Activated CD4-positive, alpha-beta T cell treated with anti-CD3 and anti-CD28 coated beads, Interleukin-2, amount 50 U/mL, for 24 hours (primary cell): ENCODE measurements at places on chromosomes 1 and 21.

DNA sequence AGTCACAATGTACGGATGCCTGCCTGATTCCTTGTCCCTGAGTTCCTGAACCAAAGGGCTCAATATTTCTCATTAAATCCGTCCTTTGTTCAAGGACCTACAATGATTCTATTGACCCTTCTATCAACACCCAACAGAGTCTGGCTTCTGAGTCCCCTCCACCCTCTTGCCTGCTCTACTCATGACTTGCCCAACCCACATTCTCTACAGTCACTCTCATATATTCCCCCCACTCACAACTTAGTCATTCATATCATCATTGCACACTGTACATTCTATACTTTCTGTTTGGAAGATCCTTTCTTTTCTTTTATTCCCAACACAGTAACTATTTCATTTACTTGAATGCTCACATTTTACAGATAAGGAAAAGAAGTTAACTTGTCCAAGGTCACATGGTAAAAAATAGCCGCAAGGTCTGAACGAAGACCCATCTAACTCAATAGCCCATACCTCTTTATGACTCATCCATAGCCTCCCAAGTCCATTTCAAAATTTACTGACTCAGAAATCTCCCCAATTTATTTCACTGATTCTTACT lies 3.6 kb downstream of the OTUD7B start:
- DNase-seq, result no peak

GRCh38 chr1:17375651-17376050 lies 3.7 kb downstream of the PADI6 start:
- no peak for DNase-seq

GRCh38 chr1:9985001-9985400 lies 12.0 kb upstream of the RBP7 start:
- DNase-seq, result no peak

DNA sequence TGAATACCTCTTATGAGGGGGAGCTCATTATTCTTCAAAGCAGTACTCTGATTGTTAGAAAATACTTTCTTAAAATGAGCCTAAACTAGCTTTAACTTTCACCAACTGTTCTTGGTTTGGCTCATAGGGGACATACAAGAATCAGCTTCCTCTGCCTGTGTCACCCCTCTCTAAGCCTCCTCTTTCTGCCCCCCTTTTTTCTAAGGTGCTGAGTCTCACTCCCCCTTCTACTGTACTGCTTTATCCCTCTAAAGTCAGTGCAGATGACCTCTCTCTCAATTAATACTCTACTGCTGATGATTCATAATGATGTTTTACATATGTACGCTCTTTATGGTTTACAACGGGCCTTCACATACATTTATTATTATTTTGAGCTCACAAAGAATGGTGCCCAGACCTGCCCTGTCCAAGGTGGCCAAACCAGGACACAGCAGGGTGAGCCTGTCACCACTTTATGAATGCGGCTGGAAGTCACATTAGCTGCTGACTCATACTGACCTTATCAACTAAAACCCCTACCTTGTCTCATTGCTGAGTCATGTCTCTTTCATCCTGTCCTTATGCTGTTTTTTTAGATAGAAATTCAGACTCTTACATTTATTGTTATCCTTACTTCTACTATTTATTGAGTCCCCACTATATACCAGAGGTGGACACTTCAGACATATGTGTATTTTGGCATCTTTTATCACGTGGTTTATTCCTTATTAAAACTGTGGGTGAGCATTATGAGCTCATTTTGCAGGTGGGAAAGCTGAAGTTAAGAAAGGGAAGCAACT lies 126.9 kb downstream of the RNF220 start:
- DNase-seq, result no peak

GRCh38 chr21:41406340-41406739 lies 19.7 kb upstream of the MX1 start:
- DNase-seq, result no peak

GRCh38 chr1:206080026-206080820 lies 27.2 kb downstream of the RHEX start:
- no peak for DNase-seq

- DNase-seq, result no peak
Measured at GRCh38 chr1:33762962-33763361, 100.9 kb upstream of the HMGB4 start.

DNA sequence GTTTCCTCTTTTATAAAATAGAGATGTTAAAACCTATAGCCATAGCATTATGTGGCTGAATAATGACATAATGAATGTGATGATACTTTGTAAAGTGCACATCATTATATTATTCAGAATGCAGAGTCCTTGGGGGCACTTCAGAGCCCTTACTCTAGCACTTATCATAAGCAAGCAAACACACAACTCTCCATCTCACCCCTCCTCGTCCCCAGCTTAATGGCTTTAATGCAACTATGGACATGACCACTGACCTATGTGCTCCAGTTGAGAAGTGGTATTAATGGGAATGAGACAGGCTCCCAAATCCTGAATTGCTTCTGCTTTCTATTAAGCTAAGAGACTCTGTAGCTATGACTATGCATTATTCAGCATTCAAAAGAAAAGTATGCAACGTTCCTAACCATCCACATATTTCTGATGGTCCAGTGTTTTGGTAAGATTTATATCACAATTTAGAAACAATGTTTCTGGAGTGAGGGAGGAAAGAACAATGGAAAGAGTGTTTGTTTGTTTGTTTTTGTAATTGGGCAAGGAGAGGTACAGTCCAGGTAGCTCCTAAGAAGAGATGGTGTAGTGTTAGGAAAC lies 194.0 kb upstream of the PLXNA2 start:
- no peak for DNase-seq

DNA sequence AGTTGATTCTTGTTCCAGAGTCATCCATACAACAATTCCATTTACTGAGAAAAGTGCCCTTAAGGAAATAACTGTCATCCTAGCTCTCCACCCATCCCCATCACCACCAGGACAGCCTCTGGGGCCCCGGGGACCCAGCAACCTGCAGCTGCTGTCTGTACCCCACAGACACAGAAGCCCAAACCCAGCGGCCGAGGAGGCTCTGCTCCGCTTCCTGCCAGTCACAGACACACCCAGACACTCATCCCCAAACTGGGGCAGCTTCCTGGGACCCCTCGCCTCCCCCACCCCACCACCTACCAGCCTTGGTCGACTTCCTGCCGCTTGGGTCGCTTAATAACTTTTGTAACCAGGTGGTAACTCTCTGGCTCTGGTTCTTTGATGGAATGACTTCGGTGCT lies 121.6 kb upstream of the SLC25A33 start:
- no peak for DNase-seq

DNA sequence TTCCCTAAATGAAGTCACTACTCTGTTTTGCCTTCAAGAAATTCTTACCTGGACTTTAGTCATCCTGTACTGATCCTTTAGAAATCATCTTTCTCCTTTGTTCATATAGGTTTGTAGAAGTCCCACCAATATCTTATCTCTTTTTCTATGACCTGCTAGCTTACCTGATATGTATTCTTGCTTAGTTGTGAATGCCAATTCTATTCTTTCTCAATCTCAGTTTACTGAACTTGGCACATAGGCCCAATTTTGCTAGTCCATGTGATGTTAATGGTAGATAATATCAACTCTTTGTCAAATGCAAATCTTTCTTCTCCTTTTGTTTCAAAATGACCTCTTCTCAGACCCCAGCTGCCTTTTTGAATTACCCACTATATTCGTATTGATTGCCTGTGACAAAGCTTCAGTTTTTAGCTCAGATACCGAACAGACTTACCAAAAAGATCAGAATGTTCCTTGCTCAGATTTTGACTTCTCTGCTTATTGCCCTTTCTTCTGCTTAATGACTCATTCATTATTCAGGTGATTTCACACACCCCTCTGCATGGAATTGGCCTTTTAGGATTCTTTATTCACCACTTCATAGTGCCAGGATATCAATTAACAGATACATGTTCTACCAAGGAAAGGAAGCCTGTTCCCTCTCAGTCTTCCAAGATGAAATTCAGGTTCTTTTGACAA lies 20.6 kb downstream of the IPO9 start:
- DNase-seq, result no peak

DNA sequence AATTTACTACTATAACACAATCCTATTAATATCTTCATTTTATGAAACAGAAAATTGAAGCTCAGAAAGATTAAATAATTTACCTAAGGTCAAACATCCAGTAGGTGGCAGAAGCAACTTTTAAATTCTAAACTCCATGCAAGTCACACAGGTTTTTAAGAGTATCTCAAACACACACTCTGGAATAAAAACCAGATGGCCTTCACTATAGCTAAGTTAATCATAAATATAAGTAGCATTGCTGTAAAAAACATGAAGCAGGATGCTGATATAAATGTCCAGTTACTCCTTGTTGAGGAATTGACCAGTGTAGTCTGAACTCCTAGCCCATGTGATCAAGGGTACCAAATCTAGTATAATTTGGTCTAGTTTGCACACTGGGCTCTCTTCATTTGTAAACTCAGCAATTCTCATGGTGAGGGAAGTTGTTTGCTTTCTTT lies 9.4 kb upstream of the FMO3 start:
- DNase-seq, result no peak
